NCI-H526 treated with DMSO at 0.1 percent for 48 hours (cell line): ENCODE measurements at places on chromosomes 1 and 21.

DNA sequence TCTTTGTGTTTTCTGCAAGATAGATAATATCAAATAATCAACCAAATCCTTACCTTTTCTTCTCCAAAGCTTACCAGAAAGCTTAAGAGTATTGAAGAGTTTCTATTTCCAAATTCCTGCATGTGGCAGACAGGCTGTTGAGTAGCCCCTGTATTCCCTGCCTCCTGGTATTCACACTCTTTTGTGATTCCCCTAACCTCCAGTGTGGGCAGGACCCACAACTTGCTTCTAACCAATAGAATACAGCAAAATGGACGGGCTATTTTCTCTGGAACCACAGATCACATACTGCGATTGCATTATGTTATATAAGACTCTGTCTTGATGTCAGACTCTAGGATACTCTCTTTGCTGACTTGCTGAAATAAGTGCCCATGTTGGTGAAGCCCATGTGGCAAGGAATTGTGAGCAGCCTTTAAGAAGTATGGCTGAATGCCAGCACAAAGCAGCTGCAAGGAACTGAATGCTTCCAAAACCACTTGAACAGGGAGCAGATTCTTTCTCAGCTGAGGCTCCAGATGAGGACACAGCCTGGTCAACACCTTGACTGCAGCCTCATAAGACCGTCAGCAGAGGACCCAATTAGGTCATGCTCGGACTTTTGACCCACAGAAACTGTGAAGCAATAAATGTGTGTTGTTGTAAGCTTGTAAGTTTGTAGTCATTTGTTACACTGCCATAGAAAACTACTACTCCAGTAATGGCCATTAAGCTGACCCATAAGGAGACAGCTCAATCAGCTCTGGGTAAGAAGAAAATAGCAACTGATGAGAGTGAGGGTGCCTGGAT, 47.9 kb upstream of the PLXNA2 start:
- DNase-seq, result no peak

DNA sequence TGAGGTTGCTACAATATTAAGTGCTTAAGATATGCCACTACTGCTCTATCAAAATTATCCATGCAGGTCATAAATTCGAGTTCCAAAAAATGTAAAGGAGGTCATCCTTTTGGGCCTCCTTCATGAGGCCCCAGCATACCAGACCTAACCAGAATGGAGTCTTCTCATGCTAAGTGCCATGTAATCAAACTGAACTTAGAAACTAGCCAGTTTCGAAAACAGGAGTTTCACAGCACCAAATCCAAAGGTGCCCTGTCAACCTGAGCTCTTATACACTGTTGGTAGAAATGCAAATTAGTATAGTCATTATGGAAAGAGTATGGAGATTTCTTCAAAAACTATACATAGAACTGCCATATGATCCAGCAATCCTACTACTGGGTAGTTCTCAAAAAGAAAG, 320.5 kb downstream of the ST6GALNAC3 start:
- DNase-seq, result peak; percentile 63

DNA sequence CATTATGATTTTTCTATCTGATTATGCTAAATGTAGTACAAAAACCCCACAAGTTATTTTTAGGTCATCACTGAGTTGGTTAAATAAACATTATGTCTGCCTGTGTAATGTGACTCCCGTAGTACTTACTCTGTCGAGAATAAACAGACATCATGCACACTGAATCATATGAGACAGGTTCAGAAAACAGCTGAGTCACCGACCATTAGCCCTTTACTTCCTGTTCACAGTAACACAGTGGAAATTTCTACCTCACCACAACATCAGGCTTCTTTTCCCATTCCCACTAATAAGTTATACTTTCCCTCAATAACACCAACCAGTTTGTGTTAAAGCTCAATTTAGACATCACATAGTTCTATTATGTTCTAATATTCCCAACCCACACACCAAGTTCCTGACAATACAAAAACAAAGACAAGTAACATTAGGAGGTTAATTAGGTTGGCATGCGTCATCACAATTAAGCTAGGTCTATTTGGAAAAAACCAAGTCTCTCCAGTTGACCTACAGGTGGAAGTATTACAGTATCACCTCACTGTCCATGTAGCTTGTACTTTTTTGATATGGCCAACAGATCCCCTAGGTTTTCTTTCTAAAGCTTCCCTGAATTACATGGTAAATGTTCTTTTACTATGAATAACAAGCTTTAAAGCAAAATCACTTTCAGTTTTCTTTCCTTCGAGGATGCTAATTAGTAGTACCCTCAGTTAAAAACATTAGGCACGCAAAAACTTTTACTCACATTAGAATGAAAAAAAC, 154.2 kb downstream of the EIF4G3 start:
- DNase-seq, result peak; percentile 61

DNA sequence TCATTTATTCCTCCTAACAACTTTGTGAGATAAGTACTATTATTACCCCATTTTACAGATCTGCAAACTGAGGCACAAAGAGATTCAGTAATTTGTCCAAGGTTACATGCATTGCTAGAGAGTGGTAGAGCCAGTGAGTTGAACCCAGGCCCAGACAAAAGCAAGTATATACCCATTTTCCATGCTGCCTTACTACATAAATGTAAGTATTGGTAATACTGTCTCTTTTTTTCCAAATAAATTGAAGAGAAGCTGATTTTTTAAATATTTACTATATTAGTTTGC, 33.8 kb upstream of the IRF2BP2 start:
- no peak for DNase-seq

DNA sequence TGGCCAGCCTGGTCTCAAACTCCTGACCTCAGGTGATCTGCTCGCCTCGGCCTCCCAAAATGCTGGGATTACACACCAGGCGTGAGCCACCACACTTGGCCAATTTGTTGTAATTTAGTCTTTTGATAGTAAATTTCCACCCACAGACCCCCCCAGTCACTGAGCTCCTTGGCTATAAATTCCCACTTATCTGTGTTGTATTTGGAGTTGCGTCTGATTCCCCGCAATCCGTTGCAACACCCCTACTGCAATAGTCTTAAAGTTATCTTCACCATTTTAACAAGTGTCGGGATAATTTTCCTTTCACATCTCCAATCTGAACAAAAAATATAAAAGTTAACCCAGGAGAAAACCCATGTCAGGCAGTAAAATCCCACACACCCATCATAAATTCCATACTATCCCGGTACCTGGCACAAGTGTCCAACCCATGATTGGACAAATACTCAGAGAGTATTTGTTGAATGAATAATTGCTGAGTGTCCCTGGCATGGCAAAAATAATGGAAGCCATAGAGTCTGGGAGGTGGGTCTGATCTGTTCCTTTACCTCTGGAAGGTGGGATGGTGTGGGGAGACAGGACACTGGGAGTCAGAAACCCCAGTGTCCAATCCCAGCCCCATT, 9.3 kb upstream of the CNR2 start:
- no peak for DNase-seq

GRCh38 chr1:228460821-228461220, 26.4 kb upstream of the RNF187 start:
- no peak for DNase-seq

DNA sequence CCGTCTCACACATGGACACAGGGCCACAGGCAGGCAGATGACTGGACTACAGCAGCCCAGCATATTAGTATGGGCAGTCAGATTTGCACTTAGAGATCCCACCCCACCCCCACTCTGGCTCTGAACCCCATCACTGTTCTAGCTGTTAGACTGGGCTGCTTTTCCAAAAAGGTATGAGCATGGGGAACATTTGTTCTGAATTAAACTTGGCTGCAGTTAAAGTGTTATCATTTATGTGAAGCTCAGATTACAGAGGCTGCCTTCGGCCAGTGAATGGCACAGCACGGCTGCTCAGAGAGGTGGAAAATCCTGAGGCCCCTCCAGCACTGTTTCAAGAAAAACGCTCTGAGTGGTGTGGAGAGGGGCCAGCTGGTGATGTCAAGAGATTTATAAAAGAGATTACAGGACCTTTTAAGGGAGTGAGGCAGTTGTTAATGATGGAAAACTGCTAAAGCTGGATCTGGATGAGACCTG, 6.9 kb upstream of the NOS1AP start:
- no peak for DNase-seq

GRCh38 chr1:163119707-163120106, 50.5 kb downstream of the RGS4 start:
- peak; percentile 87 for DNase-seq

- no peak for DNase-seq
Measured at GRCh38 chr1:33634806-33635205, 162.4 kb downstream of the ZSCAN20 start.

DNA sequence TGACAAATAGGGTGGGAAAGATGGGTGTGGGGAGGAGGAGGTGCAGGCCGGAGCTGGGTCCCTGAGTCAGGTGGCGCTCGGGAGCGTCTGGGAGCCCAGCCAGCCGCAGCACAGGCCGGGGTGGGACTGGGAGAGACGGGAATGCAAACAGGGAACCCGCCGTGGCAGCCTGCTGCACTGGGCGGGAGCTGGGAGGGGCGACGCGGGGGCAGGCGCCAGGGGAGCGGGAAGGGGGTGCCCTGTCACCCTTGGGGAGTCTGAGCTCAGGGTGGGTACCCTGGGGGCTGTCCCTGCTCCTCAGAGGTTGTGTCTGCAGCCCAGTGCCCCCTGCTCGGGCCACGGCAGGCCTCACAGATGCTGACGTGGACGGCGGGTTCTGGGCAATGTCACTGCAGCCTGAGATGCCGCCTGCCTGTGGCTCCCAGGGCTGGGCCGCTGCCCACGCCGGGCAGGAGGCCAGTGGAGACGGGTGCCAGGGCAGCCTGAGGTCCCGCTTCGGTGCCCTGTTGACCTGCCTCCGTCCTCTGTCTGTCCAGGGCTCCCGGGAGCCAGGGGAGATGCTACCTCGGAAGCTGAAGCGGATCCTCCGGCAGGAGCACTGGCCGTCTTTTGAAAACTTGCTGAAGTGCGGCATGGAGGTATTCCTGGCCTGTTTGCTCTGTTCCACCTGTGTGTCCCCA, 16.6 kb upstream of the LRRC3 start:
- DNase-seq, result no peak

GRCh38 chr1:219782311-219782710, 146.0 kb downstream of the SLC30A10 start:
- no peak for DNase-seq

GRCh38 chr21:37276377-37276776, 9.2 kb upstream of the VPS26C start:
- no peak for DNase-seq

DNA sequence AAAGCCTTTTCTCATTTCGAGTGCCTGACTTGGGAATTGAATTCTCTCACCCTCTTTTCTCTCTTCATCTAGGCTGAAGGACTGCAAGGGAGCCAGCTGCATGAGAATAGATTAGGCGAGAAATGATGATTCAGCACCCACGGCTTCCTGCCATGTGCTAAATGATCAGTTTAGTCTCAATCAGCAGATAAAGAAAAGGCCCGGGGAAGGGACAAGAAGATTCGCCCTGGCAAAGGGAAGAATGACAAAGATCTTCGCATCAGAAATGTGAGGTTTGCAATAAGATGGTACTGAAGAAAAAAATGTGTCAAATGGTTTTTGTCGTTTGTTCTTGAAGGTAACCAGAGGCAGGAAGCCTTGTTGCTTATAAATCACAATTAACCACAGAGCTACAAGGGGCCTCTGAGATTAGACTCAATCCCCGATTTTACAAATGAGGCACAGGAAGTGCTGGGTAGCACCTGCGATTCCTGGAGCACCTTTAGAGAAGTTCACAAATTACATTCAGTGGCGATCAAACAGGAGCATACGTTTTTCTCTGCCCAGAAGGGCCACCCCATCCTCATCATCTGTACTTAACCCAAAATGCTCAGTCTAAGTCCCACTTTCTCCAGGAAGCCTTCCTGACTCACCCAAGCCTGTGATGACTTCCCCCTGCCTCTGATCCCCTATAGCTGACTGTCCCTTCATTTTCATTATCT, 183.4 kb downstream of the ZNF281 start:
- no peak for DNase-seq

DNA sequence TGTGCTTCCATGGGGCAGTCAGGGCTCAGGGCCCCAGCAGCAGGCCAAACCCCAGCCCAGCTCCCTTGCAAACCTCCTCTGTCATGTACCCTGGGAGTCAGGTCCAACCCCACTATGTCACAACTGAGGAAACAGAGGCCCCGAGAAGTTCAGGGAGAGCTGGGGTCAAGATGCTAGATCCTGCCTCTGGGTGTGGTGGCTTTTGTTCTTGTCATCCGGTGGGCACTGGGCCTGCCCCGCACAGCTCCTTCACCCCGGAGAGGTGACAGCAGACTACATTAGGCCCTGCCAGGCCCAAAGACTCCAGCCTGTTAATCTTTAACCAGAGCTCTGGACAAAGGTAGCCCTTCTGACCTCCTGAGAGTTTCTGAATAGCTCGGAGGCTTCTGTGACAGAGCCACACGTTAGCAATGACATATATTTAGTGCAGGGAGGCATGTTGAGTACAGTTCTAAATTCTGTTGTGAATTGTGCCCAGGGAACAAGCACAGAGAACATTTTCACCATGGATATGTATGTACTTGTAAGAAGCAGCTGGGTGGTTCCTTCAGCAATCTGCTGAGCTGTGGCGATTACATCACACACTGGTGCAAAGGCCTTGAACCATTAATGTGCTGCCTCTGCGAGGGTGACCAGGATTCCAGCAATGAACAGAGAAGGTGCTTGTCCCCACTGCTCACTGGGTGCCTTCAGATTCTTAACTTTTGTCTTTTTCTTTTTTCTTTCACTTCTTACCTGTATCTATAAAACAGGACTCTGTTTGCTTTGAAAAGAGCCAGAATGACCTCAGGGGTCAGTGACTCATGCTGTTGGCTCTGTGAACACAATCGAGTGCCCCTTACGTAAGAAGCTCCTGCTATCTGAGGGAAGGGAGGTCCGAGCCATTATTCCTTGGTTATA, 102.8 kb downstream of the RHOU start:
- DNase-seq, result no peak

DNA sequence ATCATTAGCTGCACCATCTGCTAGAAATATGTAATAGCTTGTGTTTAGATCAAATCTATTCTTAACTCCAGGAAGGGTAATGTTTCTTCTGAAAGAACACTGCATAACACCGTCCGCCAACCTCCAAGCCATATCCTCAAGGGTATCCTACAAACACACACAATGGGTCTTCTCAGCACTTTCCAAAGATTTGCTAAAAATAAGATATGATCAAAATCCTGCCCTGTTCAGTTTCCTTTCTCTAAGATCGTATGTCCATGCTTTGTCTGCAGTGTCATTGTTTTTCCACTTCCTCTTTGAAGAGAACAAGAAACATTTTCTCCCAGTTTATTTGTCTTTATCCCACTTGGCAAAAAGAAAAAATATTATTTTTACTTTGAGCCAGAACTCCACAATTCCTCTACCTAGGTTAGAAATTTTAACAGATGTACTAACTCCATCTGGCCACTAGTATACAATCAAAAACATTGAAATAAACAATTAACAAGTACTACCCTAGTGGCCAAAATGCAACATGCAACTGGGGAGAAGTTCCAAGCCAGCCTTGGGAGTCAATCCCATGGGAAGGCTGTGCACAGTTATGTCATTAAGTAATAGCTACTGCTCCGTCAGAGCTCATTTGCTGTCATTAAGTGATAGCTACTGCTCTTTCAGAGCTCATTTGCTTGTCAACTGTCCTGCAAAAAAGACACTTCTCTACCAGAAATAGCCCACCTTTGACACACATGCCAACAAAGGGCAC, 37.8 kb downstream of the FRRS1 start:
- no peak for DNase-seq

- no peak for DNase-seq
Measured at GRCh38 chr1:227299241-227299627, 19.1 kb downstream of the CDC42BPA start.

GRCh38 chr1:117067533-117068370, 7.6 kb downstream of the TTF2 start:
- DNase-seq, result peak; percentile 42
